ENCODE measurements at places on chromosomes 4 and X. TPM values are rescaled to one million over a fixed set of nuclear protein-coding genes. Genes with fewer than 3 reads are reported as not detected.

Gene SPANXB1
- total RNA-seq: not detected

Gene ABCB7
- 23.2 TPM for total RNA-seq

Gene GAB1
- total RNA-seq: 10.7 TPM

Gene FOXP3
- not detected for total RNA-seq

Gene TKTL2
- not detected for total RNA-seq

Gene IGFBP7
- total RNA-seq: 2,784 TPM

Gene NPNT
- total RNA-seq: not detected

Gene SSX2
- not detected for total RNA-seq

Gene PLAC8
- total RNA-seq: 0.28 TPM

Gene USP17L12
- total RNA-seq: not detected

Gene RTL9
- total RNA-seq: under 0.01 TPM

Gene CXCL10
- total RNA-seq: under 0.01 TPM

Gene KCNE5
- total RNA-seq: 0.38 TPM

Gene CPLX1
- total RNA-seq: not detected

Gene TRIM75
- not detected for total RNA-seq

Gene SYTL4
- 18.0 TPM for total RNA-seq

Gene SERPINA7
- total RNA-seq: not detected

Gene CXXC4
- under 0.01 TPM for total RNA-seq

Gene CXorf65
- total RNA-seq: not detected

Gene GPRIN3
- 0.58 TPM for total RNA-seq

Gene HNRNPD
- 13.8 TPM for total RNA-seq

Gene EMCN
- 6.5 TPM for total RNA-seq

Gene ANOS1
- 2.1 TPM for total RNA-seq

Gene NLGN3
- total RNA-seq: under 0.01 TPM
